ENCODE measurements at places on chromosomes 16 and 17.

DNA sequence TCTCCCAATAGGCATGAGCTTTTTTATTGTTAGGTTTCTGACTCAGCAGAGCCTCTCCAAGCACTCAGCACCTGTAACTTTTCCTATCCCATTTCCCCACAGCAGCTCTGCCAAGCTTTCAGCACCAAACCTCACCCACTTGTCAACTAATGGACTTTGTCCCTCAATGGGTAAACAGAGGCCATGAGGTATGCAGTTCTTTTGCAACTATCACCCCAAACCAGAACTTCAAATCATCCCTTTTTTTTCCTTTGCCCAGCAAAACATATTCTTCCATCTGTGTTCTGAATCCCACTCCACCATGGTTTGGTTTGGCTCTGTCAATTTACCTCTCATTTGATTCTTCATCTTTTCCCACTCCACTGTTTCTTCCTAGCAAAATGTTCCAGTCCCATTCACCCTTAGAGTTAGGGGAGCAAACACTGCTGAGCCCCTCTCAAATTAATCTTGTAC, 58.1 kb downstream of the TOX3 start:
- DNase-seq = no peak

- no peak for DNase-seq
Measured at GRCh38 chr17:61118871-61119270, 280.8 kb upstream of the TBX2 start.

DNA sequence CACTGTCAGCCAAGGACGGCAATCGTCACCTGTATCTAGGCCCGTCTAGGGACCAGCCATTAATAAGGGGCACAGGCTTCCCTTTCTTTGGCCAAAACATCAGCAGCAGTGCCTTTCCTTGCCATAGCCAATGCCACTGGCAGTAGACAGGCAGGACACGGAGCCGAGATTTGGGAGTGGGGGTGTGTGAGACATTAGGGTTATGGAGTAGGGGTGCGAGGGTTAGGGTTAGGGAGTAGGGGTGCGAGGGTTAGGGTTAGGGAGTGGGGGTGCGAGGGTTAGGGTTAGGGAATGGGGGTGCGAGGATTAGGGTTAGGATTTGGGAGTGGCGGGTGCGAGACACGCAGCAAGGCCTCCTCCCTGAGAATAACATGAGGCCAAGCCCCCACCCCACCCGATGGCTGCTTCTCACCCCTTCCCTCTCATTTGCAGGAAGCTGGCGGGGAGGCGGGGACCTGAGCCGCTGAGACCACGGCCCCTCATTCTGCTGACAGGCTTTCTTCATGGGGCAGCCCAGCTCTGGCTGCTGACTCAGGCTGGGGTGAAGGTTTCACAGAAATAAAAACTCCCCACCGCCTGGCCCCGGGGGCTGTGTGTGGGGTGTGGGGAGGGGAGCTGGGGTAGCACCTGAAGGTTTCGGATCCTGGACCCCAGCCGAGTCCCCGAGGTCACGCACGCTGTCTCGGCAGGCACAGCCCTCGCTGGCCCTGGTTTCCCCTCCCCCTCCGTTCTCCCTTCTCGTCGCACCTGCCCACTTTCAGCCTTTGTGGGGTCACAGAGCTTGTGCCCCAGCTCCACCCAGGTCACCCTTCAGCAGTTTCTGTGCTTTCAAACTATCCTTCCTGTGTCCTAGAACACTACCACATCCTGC, 93.8 kb downstream of the PGS1 start:
- DNase-seq = no peak

DNA sequence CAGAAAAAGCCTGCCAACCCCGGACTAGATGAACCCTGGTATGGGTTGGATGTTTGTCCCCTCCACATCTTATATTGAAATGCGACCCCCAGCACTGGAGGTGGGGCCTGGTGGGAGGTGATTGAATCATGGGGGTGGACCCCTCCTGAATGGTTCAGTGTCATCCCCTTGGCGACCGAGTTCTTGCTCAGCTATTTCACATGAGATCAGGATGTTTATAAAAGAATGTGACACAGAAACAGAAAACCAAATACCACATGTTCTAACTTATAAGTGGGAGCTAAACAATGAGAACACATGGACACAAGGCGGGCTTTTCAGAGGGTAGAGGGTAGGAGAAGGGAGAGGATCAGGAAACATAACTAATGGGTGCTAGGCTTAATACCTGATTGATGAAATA, 576.0 kb upstream of the HSBP1 start:
- no peak for DNase-seq

DNA sequence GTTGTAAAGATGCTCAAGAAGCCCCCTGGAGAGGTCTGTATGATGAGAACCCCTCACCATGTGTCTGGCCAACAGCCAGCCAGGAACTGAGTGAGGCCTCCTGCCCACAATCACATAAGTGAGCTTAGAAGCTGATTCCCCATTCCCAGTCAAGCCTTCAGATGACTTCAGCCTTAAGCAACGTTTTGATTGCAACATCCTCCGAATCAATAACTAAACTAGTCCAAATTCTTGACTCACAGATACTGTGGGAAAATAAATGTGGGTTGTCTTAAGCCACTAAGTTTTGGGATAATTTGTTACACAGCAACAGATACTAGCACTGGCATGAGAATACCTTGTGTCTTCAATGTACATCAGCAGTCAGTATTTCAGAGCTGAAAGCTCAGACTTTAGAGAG, 54.5 kb upstream of the HS3ST4 start:
- DNase-seq = no peak

- DNase-seq = peak; percentile 55
Measured at GRCh38 chr16:67562918-67563707, 787 bp downstream of the CTCF start.

DNA sequence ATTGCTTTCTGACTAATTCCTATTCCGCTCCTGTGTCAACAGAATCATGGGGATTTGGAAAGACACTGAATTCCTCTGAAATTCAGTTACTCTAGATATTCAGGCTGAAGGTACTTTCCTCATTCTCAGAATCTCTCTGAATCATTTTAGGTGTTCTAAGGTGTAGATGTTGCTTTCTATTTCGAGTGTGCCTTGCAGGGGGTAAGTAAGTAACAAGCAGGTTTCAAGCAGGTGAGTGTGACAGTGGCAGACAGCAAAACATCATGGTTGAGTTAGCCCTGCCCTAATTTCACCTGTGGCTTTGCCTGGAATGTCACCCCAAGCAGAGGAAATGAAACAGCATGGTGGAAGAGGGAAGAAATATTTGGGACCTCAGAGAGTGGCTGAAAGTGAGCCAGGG, 75.1 kb downstream of the SHISA9 start:
- DNase-seq = no peak

- no peak for DNase-seq
Measured at GRCh38 chr16:75048530-75048929, 49.7 kb downstream of the ZNRF1 start.

- DNase-seq = no peak
Measured at GRCh38 chr17:40499551-40500189, 1.8 kb downstream of the TNS4 start.

DNA sequence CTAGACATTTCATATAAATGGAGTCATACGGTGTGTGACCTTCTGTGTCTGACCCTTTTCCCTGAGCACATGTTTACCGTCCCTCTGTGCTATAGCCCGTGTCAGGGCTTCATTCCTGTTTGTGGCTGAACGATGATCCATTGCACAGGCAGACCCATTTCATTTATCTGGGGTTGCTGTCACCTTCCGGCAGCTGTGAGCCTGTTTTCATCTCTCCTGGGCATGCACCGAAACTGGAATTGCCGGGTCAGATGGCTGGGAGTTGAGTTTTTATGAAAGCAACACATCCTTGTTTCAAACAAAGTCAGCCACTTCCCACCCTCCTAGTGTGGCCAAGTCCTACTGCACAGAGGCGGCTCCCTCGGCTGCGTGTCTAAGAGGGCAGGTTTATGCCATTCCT, 25.5 kb downstream of the BAIAP2 start:
- DNase-seq = no peak

DNA sequence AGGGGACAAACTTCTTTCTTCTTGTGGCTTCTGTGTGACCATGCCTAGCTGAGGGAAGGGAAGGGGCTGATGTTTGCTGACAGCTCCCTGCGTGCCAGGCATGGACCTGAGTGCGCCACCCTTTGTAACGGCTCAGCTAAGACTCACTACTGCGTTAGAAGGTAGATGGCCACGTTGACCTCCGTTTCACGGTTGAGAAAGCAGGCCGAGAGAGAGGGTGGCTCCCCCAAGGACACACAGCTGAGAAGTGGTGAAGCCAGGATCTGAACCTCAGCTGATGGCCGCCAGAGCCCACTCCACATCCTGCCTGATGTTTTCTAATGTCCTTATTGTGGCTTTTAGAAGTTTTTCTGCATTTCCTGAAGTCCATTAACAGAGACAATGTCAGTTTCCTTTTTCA, 45.1 kb downstream of the RGS9 start:
- DNase-seq = no peak

DNA sequence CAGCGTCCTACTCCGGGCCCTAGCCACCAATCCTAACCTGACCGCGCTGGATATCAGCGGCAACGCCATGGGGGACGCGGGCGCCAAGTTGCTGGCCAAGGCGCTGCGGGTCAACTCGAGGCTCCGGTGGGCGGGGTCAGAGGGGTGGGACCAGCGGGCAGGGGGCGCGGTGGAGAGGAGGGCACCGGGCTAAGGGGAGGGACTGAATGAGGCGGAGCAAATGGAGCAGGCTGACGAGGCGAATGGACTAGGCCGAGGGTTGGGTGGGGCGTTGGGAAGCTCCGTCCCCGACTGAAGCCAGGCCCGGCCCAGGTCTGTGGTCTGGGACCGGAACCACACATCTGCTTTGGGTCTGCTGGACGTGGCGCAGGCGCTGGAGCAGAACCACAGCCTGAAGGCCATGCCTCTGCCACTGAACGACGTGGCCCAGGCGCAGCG, 4.6 kb downstream of the CARMIL2 start:
- no peak for DNase-seq

DNA sequence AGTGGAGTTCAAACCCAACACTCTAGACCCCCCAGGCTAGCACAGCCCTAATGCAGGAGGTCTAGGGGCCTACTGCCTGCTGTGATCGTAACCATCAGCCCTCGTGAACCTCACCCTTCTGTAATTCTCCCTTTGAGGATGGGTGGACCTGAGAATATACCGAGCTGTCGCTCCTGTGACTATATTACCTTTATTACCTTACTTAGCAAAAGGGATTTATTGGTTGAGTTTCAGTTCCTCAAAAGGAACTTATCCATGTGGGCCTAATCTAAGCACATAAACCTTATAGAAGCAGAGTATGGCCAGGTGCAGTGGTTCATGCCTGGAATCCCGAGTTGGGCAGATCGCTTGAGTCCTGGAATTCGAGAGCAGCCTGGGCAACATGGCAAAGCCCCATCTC, 19.2 kb upstream of the EMP2 start:
- no peak for DNase-seq

- no peak for DNase-seq
Measured at GRCh38 chr16:3771513-3771912, 54.2 kb upstream of the TRAP1 start.

GRCh38 chr17:289409-289808, 63.2 kb downstream of the RPH3AL start:
- no peak for DNase-seq

DNA sequence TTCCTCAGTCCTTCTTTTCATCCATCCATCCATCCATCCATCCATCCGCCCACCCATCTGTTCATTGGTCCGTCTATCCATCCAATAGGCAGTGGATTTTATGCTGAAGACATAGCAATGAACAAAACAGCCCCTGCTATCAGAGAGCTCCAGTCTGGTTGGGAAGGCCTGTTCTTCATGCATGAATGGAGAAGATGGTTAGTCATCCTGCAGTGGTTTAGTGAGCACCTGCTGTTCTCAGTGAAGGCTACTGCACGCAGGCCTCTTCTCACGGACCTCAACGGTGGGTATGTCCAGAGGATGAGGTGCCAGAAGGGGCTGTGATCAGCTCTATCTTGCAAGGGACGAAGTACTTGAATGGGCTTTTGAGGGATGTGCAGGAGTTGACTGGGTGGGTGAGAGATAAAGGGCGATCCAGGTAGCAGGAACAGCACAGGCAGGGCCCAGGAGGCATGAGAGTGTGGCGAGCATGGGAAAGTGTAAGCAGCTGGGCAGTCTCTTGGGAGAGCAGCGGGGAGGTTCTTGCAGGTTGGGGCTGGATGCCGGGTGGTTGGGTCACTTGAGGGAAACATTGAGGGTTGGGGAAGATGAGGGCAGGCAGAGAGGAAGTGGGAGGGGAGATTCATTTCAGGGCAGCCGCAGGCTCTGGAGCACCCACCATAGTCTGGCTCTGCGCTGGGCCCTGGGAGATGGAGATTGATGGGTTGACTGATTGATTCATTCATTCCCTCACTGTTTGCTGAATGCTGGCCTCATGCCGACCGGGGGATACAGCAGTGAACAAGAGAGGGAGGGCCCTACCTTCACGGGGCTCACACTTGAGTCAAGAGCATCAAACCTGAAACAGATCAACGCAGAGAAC, 115.0 kb upstream of the CIBAR2 start:
- DNase-seq = no peak

- no peak for DNase-seq
Measured at GRCh38 chr16:2022723-2023091, 3.1 kb downstream of the NPW start.

- no peak for DNase-seq
Measured at GRCh38 chr16:15915555-15916081, 27.2 kb upstream of the CEP20 start.

DNA sequence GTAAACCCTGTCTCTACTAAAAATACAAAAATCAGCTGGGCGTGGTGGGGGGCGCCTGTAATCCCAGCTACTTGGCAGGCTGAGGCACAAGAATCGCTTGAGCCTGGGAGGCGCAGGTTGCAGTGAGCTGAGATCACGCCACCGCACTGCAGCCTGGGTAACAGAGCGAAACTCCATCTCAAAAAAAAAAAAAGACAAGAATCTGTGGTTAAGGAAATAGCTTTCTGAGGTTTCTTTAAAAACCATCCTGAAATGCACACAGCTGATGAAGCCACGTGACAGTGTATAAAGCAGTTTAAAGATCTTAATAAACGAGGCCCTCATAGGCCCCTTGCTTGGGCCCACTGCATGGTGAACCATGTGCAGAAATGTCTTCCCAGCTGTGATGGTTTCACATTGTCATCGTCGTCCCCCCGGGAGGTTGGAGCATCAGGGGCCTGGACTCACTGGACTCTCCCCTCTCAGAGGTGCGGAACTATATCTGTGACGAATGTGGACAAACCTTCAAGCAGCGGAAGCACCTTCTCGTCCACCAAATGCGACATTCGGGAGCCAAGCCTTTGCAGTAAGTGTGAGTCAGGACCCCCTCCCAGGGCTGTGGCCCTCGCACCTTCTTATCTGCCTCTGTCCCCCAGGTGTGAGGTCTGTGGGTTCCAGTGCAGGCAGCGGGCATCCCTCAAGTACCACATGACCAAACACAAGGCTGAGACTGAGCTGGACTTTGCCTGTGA, 16.2 kb downstream of the ZNF276 start:
- no peak for DNase-seq

DNA sequence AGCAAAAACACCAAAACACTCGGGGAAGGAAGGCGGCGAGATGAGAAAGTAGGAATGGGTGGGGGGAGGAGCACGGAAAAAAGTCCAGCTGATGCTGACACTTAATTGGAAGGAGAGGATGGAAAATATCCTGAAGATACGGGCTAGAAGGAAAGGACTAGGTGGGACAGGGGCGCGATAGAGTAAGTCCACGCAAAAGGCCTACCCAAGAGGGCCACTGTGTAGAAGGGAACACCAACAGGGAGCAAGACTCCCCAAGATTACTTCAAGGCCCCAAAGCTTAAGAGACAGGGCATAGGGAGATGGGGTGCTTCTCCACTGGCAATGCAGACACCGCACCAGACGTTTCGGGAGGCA, 736 bp downstream of the APPBP2 start:
- no peak for DNase-seq

GRCh38 chr16:48350736-48351135, 34.5 kb downstream of the SIAH1 start:
- DNase-seq = no peak

All from inflammatory macrophage treated with lipopolysaccharide for 4 hours (primary cell).